Stimulated activated CD8-positive, alpha-beta memory T cell treated with anti-CD3 and anti-CD28 coated beads, Interleukin-2, amount 100 ng/mL, for 1 hour (primary cell): ENCODE measurements at places on chromosomes 11 and 22.

GRCh38 chr22:31350410-31350863 lies 4.3 kb upstream of the PATZ1 start:
- DNase-seq, result no peak

GRCh38 chr11:107696140-107696539 lies 15.7 kb downstream of the SLN start:
- DNase-seq, result no peak

- DNase-seq, result no peak
Measured at GRCh38 chr22:46770726-46771125, 8.3 kb downstream of the TBC1D22A start.

- DNase-seq, result no peak
Measured at GRCh38 chr11:61541598-61541997, 33.0 kb downstream of the LRRC10B start.

DNA sequence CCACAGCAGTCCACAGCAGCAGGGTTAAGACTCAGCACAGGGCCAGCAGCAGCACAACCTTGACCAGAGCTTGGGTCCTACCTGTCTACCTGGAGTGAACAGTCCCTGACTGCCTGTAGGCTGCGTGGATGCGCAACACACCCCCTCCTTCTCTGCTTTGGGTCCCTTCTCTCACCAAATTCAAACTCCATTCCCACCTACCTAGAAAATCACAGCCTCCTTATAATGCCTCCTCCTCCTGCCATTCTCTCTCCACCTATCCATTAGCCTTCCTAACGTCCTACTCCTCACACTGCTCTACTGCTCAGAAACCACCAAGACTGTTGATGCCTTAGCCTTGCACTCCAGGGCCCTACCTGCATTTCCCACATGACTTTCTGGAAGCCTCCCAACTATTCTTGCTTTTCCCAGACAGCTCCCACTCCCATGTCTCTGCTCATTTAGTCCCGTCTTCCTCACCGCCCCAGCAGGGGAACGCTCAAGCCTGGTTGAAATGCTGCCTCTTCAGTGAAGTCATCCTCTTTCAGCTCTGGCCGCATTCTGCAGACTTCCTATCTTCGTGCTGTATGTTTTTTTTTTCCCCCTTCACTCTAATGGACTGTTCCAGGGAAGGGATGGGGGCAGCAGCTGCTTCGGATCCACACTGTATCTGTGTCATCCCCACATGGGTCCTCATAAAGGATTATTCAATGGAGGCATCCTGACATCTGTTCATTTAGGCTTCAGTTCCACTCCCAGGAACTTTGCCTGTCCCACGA lies 3.3 kb downstream of the IL18BP start:
- DNase-seq, result no peak
